PC-9 (cell line): ENCODE measurements at places on chromosomes 16 and 17. TPM values are rescaled to one million over a fixed set of nuclear protein-coding genes. Genes with fewer than 3 reads are reported as not detected.

DNA sequence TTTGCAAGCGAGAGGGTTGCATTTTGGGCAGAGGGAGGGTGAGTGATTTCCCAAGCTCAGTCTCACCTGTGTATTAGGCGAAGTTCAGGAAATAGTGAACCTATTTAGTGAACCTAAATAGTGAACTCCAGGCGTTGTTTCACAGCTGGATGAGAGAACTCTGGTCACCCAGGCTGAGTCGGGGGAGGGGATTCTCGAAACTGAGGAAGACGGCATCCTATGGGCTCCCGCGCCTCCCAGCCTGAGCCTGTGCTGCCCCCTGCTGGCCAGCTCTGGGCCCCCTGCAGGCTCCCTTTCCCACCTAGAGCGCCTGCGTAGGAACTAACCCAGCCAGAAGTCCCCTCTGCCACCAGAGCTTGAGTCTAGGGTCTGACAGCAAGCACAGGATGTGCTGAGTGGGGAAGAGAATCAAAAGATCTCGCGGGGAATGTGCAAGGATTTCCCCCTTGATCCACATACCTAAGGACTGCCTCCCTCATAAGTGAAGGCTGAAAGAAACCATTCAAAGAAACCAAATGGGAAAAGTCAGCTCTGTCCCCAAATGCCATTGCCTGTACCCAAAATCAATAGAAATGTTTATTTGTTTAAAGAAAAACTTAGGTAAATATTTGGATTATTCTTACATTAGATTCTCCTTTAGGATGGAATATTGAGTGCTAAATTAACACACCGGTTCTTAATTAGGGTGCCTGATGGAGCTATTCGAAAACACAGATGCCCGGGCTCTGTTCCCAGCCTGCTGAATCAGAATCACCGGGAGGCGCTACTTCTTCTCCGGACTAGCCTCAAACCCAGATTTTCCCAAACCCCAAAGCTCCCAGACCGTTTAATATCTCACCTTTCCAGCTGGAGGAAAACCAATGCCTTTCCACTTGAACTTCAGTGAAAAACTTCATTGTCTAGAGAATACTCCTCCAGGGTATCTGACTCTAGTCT, 14.8 kb upstream of the MARVELD3 start:
- peaks cover 19% of the 10 kb centered on the region for H3K4me1 ChIP-seq
- no peak overlapping the region for H3K27ac ChIP-seq

GRCh38 chr16:12695454-12695853, 108.2 kb downstream of the CPPED1 start:
- H3K4me3 ChIP-seq = no peak overlapping the region
- no peak for DNase-seq
- H3K4me1 ChIP-seq = no peaks in the 10 kb centered on the region
- no peak overlapping the region for H3K27ac ChIP-seq
- no peaks in the 10 kb centered on the region for H3K27me3 ChIP-seq

- no peaks in the 10 kb centered on the region for H3K4me1 ChIP-seq
- no peak overlapping the region for H3K4me3 ChIP-seq
- DNase-seq = no peak
- no peaks in the 10 kb centered on the region for H3K36me3 ChIP-seq
- peaks cover 55% of the 10 kb centered on the region for H3K27me3 ChIP-seq
Measured at GRCh38 chr16:5062790-5063765, 2.7 kb downstream of the C16orf89 start.

DNA sequence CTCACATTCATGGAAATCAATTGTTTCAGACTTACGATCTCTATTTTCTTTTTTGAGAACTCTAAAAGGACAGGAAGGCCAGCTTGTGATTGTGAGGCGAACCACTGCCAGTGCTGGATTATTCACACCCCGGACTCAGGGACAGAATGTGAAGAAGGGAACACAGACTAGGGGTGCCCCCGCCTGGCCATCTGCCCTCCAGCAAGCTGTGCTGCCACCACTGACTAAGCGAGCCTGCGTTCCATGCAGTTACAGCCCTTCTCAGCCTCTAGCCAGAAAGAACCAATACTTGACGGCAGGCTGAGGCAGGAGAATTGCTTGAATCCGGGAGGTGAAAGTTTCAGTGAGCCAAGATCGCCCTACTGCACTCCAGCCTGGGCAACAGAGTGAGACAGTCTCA, 2.8 kb downstream of the HAGH start:
- H3K27ac ChIP-seq = no peak overlapping the region
- H3K4me1 ChIP-seq = peaks cover 13% of the 10 kb centered on the region
- no peak overlapping the region for H3K4me3 ChIP-seq
- H3K36me3 ChIP-seq = no peaks in the 10 kb centered on the region

DNA sequence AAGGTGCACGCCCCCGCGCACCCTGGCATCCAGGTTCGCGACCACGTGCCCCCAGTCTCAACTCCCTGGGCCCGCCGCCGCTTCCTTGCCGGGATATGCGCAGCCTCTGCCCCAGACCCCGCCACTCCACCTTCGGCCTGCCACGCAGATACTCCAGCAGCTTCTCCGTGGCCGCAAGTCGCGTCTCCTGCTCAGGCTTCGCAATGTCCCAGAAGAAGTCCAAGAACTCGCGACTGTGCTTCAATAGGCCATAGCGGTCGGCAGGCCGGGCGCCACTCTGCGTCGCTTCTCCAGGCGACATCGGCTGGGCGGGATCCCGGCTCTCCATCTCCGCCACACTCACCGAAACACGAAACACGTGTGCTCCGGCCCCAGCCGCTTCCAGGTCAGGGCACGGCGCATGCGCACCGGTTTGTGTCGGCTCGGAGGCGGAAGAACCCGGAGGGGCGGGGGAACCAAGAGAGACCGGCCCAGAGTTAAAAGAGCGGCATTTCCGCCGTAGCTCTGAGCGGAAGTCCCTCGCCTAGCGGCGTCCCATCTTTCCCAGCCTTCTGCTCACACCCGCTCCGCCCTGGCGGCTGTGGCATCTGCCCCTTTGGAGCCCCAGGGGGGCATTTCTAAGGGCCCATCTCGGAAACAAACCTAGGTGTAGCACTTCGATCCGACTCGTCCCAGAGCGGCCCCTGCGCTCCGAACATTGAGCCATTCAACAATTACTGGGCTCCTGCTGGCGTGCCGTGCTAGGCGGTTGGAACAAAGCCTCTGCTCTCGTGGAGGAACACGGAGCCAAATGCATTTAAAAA, at the start of gene MYBBP1A:
Gene MYBBP1A, minus strand, starts transcription at position 388 of the 803 bp plus-strand sequence. Its CDS starts 60 bp downstream, at position 328.
- DNase-seq = peak; percentile 97
- H3K27ac ChIP-seq = peak within 1 kb of the TSS; percentile 23
- peaks cover 36% of the 10 kb centered on the region for H3K36me3 ChIP-seq
- peaks cover 15% of the 10 kb centered on the region for H3K4me1 ChIP-seq
- H3K4me3 ChIP-seq = peak within 1 kb of the TSS; percentile 94
- no peaks in the 10 kb centered on the region for H3K27me3 ChIP-seq

- no peak overlapping the region for H3K27ac ChIP-seq
- DNase-seq = no peak
- H3K4me1 ChIP-seq = peaks cover 30% of the 10 kb centered on the region
- no peaks in the 10 kb centered on the region for H3K27me3 ChIP-seq
Measured at GRCh38 chr16:50270510-50271147, 4.3 kb downstream of the ADCY7 start.

- H3K27me3 ChIP-seq = no peaks in the 10 kb centered on the region
- H3K4me3 ChIP-seq = no peak overlapping the region
- DNase-seq = no peak
- H3K27ac ChIP-seq = no peak overlapping the region
- H3K4me1 ChIP-seq = no peaks in the 10 kb centered on the region
- H3K36me3 ChIP-seq = peaks cover 15% of the 10 kb centered on the region
Measured at GRCh38 chr17:28612936-28613872, 781 bp downstream of the RSKR start.

DNA sequence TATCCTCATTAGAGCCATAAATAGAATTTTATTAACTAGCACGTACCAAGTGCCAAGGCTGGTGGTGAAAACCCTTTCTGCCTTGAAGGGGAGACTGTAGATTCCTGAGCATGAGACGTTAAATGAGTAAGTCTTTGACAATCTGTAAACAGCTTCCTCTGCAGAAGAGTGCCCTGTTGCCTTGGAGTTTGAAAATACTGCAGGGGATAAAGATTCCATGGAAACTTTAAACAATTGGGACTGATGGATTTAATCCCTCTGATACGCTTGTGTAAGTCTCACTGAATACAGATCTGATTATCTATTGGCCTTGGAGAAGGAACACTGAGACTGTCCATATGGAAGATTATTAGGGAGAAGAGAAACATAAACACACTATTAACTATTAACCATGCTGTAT, 1053.4 kb upstream of the RBFOX1 start:
- no peaks in the 10 kb centered on the region for H3K4me1 ChIP-seq
- H3K27ac ChIP-seq = no peak overlapping the region
- H3K4me3 ChIP-seq = no peak overlapping the region
- peaks cover 58% of the 10 kb centered on the region for H3K27me3 ChIP-seq
- no peaks in the 10 kb centered on the region for H3K36me3 ChIP-seq

DNA sequence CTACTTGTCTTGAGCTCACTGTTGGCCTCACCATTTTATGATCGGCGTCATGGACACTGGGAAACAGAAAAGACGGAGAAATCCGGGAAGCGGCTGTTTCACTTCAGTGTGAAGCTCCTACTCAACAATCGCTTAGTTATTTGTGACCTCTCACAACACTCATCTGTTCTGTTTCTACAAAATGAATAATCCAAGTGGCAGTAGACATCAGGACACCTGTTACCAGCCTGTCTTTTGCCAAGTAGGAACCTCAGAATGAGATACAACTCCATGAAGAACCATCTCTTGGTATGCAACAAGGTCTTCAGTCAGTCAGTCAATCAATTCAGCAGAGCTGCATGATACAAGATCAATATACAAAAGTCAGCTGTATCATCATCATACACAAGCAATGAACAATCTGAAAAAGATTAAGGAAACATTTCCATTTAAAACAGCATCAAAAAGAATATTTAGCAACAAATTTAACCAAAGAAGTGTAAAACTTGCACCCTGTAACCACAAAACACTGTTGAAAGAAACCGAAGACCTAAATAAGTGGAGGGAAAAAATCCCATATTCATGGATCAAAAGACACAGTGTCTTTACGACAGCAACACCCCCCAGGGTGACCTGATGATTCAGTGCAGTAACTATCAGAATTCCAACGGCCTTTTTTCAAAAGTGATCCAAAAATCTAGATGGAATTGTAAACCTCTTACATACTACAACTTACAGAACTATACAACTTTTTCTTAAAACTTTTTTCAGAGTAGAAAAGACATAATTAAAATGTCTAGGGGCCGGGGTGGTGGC, 63.4 kb downstream of the ANKRD11 start:
- H3K27ac ChIP-seq = no peak overlapping the region
- H3K27me3 ChIP-seq = no peaks in the 10 kb centered on the region
- H3K36me3 ChIP-seq = no peaks in the 10 kb centered on the region
- no peaks in the 10 kb centered on the region for H3K4me1 ChIP-seq

DNA sequence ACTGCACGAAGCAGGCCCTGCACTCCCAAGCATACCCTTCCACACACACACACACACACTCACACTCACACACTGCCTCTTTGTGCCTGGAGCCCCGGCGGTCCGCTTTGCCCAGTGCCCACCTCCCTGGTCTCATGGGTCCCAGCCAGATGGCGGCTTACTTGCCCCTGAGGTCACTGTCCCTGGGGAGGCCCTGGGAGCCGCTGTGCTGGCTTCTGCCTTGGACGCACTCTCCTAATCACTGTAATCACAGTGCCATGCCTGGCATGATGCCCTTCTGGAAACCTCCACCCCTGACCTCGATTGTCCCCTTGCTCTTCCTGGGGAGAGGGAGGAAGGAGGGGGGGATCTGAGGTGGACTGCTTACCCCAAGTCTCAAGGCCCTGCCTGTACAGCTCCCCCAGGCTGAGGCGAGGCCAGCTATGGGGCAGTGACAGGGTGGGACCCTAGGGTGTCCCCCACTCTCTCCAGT, 36.0 kb downstream of the ARHGAP23 start:
- no peak overlapping the region for H3K27ac ChIP-seq
- no peaks in the 10 kb centered on the region for H3K27me3 ChIP-seq
- no peak overlapping the region for H3K4me3 ChIP-seq
- H3K36me3 ChIP-seq = no peaks in the 10 kb centered on the region; the same call in 1 of the 2 replicates

DNA sequence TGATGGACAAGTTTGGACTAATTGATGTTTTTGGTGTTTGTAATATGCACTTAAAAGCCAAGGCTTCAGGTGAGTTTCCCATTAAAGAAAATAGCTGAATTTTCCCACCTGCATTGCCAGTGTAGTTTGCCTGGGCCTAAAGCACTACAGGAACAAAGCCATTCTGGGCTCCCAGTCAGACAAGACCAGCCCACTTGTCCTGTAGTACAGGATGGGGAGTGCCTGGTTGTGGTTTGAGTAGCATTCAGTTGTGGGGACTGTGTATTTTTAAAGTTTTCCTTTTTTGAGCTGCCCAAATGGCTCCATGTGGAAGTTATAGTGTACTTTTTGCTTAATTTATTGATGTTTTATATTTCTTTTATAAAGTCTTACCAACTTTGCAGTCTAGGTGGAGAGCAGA, 91.7 kb downstream of the TANGO6 start:
- H3K27ac ChIP-seq = no peak overlapping the region
- DNase-seq = no peak
- no peaks in the 10 kb centered on the region for H3K27me3 ChIP-seq
- H3K4me3 ChIP-seq = no peak overlapping the region
- no peaks in the 10 kb centered on the region for H3K36me3 ChIP-seq

GRCh38 chr16:70777973-70778406, 23.0 kb downstream of the VAC14 start:
- H3K4me3 ChIP-seq = no peak overlapping the region
- no peak for DNase-seq
- no peak overlapping the region for H3K27ac ChIP-seq
- H3K36me3 ChIP-seq = peaks cover 31% of the 10 kb centered on the region
- H3K4me1 ChIP-seq = no peaks in the 10 kb centered on the region
- no peaks in the 10 kb centered on the region for H3K27me3 ChIP-seq

DNA sequence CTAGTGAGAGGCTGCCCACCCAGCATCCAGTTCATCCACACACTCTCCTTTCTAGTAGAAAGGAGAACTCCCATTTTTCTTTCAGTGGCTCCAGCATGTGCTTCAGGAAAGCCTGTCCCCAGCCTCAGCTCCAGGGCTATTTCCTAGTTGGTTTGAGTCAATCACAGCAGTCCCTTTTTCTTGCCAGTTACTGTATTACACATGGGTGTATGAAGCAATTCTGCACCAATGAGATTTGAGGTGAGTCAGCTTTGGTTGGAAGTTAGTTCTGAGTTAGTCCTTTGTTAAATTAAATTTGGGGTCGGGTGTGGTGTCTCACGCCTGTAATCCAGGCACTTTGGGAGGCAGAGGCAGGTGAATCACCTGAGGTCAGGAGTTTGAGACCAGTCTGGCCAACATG, 24.8 kb downstream of the RAD51D start:
- no peaks in the 10 kb centered on the region for H3K36me3 ChIP-seq
- no peaks in the 10 kb centered on the region for H3K27me3 ChIP-seq
- peaks cover under 1% of the 10 kb centered on the region; the same call in 1 of the 2 replicates for H3K4me1 ChIP-seq
- no peak overlapping the region for H3K4me3 ChIP-seq
- H3K27ac ChIP-seq = peak overlapping the region; percentile 59

DNA sequence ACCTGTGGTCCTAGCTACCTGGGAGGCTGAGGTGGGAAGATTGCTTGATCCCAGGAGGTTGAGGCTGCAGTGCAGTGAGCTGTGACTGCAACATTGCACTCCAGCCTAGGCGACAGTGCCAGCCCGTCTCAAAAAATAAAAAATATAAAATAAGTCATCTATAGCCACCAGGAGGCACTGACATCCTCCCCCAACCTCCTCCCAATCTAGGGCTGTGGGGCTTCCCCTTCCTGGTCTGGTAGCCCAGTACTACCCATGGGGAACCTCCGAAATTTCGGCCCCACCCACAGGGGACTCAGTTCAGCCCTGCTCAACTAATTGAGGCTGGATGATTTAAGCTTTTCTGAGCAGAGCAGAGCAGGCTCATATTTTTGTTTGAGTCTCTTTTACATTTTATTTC, 3.2 kb downstream of the ZSCAN10 start:
- H3K4me3 ChIP-seq = no peak overlapping the region
- no peak overlapping the region for H3K27ac ChIP-seq
- H3K36me3 ChIP-seq = no peaks in the 10 kb centered on the region
- H3K27me3 ChIP-seq = no peaks in the 10 kb centered on the region

Gene KRT33B
- not detected in 2 replicates for total RNA-seq

Gene KRTAP3-1
- not detected in 2 replicates for total RNA-seq

Gene PPY
- not detected in 2 replicates for total RNA-seq

Gene GAST
- total RNA-seq = 0.87 TPM in 1 of 2 replicates, not detected in the other

Gene TNP2
- total RNA-seq = not detected in 2 replicates

Gene SYCE1L
- total RNA-seq = 6.2 and 17.9 TPM in 2 replicates
